ENCODE measurements at places on chromosomes 2 and 18.

- no peak for DNase-seq
Measured at GRCh38 chr2:128307595-128307994, 11.1 kb downstream of the HS6ST1 start.

DNA sequence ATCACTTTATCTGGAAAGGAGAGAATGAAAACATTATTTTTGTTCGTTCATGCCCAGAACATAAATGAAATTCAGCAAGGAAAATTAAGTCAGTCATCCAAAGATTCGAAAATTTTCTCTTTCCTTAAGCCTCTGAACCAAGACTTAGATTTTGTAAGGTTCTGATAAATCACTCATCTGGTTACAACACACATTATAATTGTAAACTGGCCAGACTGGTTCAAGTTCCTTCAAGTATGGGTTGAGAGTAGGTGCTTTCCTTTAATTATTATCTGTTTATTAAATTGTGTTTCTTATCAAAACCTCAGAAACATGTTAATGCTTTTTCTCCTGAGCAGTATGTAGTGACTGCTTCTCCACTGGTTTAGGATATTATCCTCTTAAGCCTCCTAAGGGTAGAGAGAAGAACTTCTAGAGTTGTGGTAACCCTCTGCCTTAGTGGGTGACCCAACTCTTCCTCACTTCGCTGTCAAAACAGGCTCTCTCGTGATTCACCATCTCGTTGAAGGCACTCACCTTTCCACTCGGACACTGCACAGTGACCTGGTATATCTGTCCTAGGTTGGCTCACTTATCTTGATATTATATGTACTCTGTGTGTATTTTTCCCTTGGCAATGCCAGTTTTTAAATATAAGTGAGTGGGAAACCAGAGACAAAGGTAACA is 325.9 kb downstream of the PAX3 start:
- no peak for DNase-seq

DNA sequence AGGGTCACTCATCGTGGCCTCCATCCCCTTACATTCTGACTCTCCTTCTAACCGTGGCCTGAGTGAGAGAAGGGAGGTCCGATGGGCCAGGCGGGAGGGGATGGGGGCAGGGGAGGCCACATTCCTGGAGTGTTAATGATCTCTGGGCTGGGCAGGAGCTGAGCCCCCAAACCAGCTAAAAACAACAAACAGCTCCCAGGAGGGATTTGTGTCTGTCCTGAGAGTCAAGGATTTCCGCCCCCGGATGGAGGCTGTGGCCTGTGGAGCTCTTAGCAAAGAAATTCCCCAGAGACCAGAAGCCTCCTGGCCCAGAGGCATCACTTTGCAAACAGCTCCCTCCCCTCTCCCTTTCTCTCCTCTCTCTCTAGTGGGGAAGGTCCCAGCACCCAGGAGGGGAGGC is 23.5 kb downstream of the EMX1 start:
- DNase-seq: no peak

DNA sequence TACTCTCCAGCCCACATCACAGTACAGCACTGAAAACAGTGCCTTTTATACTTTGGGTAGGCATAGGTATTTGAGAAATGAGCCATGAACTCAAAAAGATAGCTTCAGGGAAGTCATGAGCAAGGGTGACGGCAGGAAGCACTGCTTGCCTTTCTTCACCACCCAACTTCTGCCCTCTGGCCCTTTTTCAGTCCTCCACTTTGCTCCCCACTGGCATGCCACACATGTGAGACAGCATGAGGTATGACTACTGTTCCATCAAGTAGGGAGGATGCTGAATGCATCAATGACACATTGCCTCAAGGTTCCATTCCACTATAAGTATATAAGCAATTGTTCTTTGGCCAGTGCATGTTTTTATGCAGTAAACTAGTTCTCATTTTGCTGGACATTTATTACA is 373.0 kb downstream of the NRXN1 start:
- no peak for DNase-seq

DNA sequence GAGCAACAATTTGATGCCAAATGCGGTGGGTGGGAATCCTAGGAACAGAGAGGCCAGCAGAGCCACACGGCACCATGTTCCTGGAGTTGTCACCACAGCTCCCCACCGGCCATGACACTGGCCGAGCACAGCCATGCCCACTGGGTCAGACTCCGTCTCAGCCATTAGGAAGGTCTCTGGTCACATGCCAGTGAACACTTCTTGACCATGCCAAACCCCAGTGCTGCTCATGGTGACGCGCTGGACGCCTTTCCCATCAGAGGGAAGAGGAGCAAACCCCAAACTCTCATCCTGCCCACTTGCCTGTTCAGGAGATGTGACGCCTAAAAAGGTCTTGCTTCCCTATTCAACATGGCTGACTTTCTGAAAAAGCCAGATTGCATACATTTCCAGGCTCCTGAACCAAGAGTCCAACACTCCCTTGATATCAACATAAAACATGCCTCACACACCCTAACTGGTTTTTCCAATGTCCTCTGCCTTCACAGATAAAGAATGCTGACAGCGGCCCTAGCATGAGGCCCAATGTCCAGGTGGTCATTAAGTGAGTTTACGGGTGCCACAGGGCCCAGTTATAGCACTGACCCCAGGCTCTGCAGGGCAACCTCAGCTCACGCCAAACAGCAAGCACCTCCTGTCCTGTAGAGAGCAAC is 31.9 kb downstream of the TFCP2L1 start:
- no peak for DNase-seq

DNA sequence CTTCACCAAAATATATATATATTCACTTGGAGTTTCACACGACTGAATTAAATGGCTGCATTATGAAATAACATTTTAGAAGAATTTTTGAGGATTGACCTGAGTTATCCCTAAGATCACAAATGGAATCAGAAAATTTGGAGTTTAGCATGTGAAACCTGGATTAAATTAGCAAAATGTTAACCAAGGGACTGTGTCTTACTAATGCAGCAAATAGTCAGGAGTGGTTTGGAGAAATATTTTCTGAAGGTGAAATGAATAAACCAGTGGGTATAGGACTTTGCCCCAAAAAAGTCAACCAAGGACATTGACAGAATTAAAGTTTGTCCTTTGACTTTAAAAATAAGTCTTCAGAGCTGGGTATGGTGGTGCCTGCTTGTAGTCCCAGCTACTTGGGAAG is 111.2 kb downstream of the PRPF40A start:
- no peak for DNase-seq

DNA sequence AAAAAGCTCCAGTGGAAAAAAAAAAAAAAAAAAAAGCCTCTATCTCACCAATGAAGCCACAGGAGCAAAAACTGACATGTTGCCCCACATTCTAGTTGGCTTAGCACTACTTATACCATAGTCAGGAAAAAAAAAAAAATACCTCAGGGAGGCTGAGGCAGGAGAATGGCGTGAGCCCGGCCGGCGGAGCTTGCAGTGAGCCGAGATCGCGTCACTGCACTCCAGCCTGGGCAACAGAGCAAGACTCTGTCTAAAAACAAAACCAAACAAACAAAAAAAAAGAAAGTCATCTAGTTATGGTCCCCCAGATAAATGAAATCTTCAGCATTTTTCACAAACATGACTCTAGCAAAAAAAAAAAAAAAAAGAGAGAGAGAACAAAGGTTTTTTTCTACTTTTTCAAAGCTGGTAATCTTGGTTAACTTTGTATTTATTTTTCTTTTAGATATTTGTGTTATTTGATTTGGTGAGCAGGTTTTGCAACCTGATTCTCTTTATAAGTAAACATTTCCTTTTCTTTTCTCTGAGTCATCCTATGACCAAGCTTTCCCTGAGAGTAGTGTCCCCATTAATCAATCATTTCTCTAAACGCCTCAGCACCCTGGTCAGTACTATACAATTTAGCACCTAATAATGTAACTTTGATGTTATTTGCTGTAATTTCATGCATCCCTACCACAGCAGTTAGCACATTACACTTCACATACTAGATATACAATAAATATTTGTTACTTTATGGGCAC is 273.7 kb upstream of the PIK3C3 start:
- no peak for DNase-seq

- no peak for DNase-seq
Measured at GRCh38 chr2:127115471-127116199, 8.7 kb upstream of the BIN1 start.

DNA sequence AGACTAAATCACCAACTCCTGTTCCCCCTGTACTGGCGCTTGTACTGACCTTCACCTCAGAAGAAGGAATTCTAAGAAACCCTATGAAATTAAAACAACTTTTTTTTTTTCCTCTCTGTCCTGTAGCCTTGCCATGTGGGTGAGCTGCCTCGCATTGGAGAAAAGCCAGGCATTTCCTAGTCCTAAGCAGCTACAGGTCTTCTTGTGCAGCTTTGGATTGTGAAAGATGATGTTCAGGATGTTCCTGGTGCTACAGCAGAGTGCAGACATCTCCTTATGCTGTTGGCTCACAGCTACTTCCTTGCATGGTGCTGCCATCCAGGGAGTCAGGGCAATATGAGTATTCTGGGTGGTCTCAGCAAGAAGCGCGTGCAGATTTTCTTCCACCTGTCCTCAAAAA is 11.9 kb downstream of the PIK3C3 start:
- DNase-seq: no peak

GRCh38 chr18:63195326-63196159 is 124.0 kb downstream of the BCL2 start:
- DNase-seq: no peak

GRCh38 chr18:36303211-36303844 is 5.8 kb downstream of the FHOD3 start:
- DNase-seq: no peak

DNA sequence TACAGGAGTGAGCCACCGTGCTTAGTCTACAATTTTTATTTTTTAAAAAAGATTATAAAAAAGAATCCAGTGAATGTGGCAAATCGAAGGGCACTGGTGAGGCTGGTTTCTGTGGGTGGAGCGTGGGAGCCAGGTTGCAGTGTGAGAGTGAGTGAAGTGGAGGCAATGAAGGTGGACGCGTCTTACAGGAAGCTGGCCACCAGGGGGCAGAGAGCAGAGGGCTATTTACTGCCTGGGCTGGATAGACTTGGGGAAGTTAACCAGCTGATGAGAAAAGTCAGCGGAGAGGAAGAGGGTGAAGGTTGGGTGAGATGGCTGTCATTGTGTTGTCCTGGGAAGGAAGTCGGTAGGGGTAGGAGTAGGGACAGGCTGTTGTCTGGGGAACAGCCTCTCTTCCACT is 6.8 kb downstream of the SCTR start:
- peak; percentile 5 for DNase-seq

DNA sequence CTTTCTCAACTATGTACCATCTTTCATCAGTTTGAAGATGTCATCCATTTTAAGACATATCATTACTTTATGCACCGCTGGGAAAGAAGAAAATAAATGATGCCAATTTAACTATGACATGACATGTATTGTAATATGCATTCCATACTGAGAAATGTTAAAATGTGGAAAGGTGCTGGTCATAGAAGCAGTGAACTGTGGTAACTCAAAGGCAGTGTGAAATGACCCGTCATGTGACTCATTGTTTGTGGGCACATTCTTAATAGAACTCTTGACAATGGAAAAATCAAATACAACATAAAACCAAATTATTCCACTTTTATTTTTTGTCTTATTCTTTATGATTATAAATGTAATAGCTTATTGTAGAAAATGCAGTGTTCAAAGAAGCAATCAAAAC is 455.0 kb upstream of the ST6GAL2 start:
- DNase-seq: no peak

DNA sequence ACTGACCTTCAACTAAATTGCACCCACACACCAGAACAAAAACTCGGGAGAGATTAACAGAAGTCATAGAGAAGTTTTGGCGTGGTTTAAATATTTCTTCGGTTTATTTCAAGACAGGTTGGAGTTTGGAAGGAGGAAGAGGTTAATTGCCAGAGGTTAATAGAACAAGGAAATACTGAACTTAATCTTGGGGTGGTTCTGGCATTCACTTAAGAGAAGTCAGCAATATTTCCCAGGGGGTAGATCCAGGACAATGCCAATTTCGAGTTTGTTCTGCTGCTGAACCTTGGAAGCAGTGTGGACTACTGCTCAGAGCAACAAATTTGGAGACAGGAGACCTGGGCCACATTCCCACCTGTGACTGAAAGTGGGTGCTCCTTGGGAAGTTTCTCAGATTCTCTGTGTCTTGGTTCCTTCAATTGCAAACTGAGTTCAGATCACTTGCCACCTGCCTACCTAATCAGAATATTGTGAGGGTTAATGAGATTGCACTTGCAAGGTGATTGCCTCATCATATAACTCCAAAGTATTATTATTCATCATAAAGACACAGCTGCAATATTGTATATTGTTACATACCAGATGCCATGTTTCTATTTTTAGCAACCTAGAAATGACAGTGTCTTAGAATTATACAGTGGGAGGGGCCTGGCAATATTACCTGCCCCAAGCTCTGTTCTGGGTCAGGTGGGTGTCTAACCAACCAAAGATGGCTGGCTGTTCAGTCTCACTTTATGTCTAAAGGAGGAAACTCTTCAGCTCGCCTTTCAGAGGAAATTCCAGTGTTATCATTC is 217.4 kb downstream of the CDCA7 start:
- DNase-seq: no peak

DNA sequence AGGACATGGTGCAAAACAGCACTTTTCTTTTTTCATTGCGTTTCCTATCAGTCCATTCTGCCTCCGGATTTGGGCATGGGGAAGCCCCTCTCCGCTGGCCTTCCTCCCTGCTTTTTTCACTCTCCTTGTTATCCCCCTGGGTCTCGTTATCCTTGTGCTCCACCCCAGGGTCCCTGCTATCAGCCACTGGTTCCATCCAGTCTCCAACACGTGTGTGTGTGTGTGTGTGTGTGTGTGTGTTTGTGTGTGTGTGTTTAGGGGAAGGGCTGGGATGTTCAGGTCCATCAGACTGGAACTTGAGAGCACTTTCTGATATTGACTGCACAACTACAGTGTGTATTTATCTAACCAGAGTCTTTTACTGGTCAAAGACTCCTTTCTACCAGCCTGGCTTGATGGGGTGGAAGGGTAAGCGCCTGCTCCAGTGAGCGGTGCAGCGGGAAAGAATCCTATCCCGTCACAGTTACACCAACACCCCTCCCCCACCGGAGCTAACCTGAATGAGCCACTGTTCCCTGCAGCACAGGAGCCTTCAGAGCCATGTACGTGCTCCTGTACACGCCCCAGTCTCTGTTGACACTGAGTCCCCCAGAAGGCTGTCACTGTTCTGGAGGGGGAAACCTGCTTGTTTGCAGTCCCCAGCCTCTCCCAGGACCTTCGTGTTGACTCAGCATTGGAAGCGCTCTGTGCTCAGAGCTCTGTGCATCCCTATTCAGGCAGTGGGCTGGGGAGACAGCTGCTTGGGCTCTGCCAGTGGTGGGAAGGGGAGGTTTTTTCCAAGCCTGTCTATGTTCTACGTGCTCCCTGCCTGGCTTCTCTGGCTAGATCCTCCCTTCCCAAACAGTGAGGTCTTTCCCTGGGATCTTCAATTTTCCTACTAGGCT is 4.6 kb downstream of the INHA start:
- no peak for DNase-seq

DNA sequence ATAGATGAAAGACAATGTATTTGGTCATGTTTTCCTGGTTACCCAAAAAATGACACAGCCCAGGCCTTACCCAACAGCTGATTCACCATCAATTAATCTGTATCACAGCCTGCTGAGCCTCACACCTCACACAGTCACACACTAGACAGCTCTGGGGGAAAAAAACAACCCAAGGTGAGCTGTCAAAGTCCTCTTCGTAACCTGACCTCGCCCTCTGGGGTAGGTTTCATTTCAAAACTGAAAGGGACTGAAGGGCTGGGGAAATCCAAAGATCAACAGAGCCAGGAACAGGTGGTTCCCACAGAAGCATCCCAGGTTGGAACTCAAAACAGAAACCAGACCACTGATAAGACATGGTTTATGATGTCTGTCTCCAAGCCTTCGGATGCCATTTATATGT is 18.2 kb upstream of the PCBP1 start:
- no peak for DNase-seq
